ENCODE measurements at places on chromosomes 6 and 20.

DNA sequence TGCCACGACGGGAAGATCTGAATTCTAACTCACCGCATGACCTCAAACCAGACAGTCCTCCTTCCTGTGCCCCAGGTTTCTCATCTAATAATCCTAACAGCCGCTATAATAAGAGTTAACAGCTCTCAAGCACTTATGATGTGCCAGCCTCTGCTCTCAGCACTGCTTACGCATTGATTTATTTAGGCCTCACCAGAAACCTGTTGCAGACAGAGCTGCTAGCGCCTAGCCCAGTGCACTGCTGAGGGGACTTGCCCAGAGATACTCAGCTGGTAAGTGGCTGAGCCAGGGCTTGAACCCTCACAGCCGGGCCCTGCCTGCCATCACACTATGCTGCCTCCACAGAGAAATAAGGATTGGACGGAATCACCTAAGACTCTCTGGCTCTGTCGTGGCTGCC, 37.7 kb downstream of the GRM4 start:
- DNase-seq: no peak

DNA sequence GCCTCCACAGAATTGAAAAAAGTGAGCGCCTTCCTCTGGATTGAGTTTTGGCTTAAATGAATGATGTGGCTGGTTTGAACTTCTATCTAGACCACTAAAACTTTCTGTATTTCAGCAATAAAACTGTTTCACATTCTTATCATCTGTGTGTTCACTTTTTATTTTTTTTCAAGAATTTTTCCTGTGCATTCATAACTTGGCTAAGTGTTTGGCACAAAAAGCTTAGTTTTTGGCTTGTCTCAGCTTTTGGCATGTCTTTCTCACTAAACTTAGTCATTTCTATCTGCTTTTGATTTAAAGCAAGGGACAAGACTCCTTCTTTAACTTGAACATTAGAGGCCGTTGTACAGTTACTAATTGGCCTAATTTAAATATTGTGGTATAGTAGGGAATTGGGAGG, 1015.1 kb downstream of the EPHA7 start:
- no peak for DNase-seq

DNA sequence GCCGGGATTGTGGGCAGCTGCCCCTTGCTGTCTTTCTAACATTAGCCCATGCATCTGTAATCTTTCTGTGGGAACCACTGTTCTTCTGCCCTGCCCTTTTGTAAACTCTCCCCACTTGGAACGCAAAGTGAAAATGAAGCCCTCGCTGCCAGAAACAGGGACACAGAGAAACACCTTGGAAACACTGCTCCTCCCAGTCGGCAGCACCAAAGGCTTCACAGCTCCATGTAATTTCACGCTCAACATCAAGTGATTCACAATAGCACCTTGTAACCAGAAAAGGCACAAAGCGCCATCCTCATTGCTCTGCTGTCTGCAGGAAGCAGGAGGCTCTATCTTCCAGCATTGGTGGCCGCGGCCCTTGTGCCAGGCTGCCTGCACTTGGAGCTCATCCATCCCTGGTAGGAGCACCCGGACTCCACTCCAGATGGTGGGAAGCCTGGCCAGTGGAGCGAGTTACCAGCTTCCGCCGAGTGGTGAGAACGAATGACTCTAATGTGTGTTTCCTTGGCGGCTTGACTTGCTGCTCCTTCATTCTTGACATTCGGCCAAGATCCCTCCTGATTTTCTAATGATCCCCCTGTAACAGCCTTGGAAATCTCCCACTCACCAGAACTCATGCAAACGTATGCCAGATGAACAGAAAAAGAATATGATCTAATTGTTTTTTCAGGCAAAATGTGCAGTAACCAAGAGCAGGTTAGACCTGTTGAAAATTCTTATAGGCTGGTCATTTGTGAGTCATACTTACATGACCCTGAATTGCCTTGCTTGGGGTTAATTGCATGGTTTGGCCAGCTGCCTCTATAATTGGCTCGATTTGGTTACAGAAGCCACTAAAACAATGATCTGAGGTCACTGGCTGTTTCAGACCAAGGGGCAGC, 169.1 kb upstream of the CDYL start:
- no peak for DNase-seq

DNA sequence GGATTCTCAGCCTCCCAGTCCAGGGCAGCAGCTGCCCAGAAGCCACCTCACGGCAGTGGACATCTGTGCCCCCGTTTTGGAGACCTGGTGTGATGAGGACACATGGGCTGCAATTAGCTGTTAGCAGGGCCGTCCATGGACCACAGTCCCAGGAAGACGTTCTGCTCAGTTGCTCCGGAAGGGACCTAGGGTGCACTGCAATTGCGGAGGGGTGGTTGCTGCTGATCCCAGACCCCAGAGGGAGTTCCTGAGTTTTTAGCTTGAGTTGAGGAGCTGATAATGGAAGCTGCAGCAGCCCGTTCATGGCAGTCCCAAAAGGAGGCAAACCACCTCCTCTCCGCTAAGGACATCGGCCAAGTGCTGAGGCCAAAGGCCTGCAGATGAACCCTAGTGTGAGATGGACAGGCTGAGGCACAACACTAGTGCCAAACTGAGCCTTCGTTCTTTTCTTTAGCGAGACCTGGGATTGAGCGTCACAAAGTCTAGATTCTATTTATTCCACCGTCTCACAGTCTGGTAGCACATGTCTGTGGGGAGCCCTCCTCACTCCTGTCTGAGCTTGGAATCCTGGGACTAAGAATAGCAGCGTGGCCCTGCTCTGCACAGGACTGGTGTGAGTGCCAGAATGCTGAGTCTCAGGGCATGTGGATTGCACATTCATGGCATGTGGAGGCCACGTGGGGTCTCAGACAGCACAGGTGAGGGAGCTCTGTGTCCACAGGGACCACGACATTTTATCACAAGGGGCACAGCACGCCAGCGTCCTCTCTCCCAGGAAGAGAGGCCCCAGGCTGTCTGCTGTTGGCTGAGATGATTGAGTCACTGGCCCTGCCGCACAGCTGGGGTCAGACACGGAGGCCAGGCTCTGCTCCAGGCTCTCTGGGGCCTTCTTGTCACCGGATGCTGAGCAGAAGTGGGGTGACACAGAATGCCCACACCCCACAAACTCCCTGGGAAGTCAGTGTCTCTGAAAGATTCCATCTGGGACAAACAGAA, 113.4 kb downstream of the PSMB1 start:
- DNase-seq: no peak

GRCh38 chr6:43127180-43127579, 43.9 kb upstream of the SRF start:
- DNase-seq: no peak

DNA sequence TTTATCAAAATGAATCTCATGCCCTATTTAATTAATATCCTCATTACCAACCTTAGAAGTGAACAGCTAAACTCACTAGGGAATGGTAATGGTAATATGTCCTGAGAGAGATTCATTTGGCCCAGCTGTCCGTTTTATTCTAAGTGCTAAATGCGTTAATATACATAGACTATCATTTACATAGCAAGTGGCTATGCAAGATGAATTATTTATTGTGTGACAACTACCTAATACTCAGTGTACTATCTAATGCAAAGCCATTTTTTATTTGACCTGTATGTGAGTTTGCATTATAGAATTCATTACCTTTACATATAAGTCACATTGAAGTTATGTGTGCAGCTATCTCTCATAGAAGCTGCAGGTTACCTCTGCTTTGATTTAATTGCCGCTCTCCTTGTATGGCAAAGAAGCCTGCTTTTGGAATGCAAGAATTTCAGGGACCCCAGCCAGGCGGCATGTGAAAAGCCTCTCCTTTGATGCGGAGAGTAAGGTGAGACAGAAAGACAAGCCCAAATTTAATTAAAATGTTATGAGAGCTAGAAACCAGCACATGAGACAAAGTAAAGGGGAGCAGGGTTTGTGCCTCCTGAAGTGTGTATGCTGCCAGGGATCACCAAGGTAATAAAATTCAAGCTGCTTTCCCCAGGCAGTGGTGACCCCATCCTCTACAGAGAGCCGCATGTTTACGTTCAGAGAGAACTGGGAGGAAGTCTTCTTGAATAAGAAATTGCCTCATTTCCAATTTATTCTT, 693.0 kb upstream of the MAP3K7 start:
- no peak for DNase-seq

- DNase-seq: no peak
These were observed 346.3 kb upstream of the SULF2 start for GRCh38 chr20:48131581-48131980.

- DNase-seq: no peak
These were observed 382.5 kb downstream of the CENPW start for GRCh38 chr6:126722411-126722810.

DNA sequence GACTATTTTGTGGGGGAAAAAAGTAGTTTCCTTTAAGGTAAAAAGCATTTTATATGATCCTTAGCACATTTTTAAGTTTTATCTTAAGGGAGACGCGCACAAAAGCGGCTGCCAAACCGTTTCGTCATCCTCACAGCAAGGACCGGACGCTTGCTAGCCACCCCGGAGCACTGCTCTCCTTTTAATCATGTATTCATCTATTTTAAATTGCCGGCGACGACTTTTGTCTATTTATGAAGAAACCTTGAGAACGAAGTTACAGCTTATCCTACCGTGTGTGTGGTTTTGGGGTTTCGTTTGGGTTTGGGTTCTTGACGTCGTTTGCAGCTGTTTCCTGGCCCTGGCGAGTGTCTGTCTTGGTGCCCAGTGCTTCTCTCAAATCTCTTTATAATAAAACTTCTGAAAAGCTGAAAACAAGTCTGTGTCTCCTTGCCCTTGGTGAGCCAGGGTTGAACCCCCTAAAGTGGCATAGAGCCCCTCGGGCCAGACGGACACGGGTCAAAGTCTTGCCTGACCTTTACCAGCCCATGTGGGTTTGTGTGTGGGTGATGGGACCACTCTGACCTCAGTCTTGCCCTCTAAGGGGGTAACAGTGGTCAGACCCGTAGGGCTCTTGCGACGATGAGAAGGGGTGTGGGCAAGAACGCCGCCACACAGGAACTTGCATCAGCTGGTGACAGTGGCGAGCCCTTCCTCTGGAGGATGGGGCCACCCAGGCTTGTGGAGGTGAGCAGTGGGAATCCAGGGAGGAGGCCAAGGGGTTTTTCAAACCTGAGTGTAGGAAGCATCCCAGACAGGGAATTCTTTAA, 117.6 kb downstream of the JPH2 start:
- DNase-seq: peak; percentile 47

GRCh38 chr6:84731401-84731800, 33.0 kb downstream of the TBX18 start:
- no peak for DNase-seq

DNA sequence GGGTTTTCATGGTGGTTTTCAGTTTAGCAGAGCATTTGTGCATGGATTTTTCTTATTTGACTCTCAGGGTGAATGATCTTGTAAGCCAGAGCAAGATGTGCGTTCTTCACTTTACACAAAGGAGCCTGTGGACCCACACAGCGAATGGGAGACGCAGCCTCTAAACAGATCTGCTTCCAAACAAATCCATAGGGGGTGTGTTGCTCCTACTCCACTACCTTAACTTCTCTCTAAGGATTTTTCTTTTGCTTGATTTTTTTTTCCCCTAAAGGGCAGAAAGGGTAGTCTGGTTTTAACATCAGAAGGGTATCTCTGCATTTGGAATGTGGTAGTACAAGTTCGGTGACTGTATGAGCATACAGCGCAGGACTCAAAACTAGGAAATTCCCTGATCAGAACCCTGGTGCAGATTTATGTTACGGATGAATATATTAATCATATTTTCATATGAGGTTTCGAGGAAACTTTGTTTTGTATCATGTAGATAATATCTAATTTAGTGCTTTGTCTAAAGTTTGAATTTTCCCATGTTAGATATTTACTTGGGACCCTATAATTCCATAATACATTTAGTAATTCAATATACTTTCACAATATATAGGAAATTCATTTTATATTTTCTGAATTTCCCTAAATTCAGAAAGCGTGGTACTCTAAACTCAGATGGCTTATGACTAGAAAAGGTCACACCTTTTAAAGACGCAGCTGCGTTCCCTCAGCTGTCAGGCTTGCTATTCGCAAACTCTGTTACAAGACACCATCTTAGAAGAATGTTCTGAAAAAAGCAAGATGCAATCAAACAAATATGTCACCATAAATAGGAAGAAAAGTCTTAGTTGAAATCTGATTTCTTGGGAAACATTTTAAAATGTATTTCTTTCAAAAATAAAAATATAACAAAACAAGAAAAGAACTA, 196.9 kb downstream of the TMEM242 start:
- no peak for DNase-seq

DNA sequence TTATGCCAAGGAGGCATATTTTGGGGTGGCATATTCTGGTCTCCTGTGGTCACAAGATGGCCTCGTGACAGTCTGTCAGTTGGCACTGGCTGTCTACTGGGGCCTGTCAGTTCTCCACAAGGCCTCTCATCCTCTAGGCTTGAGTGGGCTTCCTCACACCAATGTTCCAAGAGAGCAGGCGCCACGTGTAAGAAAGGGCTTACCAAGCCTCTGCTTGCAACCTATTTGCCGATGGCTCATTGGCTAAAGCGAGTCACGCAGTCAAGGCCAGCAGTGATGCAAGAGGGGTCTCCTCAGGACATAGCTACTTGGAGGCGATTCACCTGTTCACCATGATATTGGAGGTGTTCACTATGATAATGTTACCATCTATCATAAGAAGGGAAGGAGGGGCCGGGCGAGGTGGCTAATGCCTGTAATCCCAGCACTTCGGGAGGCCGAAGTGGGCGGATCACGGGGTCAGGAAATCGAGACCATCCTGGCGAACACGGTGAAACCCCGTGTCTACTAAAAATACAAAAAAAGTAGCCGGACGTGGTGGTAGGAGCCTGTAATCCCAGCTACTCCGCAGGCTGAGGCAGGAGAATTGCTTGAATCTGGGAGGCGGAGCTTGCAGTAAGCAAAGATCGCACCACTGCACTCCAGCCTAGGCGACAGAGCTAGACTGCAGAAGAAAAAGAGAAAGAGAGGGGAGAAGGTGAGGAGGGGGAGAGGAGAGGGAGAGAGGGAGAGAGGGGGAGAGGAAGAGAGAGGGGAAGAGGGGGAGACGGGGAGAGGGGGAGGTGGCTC, 35.3 kb downstream of the C6orf52 start:
- no peak for DNase-seq

DNA sequence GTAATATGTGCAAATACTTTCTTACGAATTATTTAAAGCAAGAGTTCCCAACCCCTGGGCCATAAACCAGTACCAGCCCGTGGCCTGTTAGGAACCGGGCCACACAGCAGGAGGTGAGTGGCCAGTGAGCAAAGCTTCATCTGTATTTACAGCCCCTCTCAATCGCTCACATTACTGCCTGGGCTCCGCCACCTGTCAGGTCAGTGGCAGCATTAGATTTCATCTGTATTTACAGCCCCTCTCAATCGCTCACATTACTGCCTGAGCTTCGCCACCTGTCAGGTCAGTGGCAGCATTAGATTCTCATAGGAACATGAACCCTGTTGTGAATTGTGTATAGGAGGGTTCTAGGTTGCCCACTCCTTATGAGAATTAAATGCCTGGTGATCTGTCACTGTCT, 142.0 kb downstream of the RNASET2 start:
- no peak for DNase-seq

GRCh38 chr6:39999006-39999867, 65.0 kb upstream of the MOCS1 start:
- no peak for DNase-seq
